ENCODE measurements at places on chromosomes 7 and 10. TPM values are rescaled to one million over a fixed set of nuclear protein-coding genes. Genes with fewer than 3 reads are reported as not detected.

Gene HGF
- not detected for total RNA-seq

DNA sequence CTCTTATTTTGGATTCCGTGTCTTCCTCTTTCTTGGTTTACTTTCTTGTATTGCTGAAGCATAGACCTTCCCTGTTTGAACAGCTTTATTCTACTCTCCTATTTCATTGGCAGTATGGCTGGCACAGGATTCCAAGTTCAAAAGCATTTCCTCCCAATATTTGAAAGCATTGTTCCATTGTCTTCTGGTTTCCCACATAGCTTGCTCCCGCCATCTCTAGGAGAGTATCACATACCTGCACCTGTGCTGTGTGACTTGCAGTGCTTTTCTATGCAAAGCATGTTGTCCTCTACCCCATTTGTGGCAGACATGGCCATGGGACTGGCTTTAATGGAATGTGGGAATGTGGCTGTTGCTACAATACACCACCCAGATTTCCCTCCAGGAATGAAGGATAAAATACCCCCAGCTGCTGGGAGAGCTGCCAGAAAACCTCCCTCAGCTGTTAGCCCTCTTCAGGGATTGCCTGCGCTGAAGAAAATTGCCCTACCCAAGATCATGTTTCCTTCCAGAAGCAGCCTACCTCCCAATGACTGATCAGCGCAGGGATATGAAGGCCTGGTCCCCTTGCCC, 6.9 kb upstream of the MYOF start:
- no peak for DNase-seq

DNA sequence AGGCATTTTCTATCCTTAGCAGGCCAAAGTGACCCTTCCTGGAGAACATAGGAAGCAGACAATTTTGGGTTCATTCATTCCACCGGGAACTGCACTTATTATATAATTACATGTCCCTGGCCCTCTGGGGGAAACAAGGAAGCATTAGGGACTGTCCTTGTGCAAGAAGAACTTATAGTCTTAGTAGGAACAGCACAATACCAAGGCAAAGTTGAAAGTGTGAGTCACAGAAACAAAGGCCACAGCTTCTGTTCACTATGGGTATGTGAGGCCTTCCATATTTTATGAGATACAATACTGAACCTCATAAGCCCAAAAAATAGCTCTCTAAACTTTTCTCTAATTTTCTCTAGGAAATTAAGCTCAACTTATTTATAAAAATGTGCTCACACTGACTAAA, 18.4 kb upstream of the AKR1B10 start:
- DNase-seq, result no peak

Gene SORCS3
- 2.1 TPM for total RNA-seq

GRCh38 chr7:149846436-149847046, 8.4 kb downstream of the ZNF862 start:
- DNase-seq, result no peak

DNA sequence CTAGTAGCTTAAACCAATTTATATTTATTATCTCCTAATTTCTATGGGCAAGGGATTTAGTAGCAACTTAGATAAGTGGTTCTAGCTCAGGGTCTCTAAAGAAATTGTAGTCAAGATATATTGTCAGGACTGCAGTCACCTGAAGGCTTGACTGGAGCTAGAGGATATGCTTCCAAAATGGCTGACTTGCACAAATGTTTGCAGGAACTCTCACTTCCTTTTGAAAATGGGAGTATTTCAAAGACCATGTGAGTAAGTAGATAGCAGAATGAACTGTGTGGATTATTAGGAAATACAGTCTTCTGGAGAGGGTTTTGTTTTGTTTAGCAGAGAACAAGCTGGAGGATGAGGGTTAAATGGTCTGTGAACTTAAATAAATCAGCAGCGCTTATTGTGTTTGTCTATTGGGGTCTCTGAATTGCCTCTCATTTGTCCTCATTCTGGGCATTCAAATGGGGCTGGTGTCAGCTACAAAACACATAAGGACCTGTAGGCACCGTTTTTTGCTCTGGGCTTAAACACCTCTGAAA, 524.6 kb downstream of the LRMDA start:
- no peak for DNase-seq

GRCh38 chr7:157158400-157158799, 19.7 kb downstream of the UBE3C start:
- DNase-seq, result no peak

Gene SYT15B
- total RNA-seq, result not detected

GRCh38 chr7:129607471-129608120, 3.9 kb upstream of the NRF1 start:
- DNase-seq, result peak; percentile 25

- DNase-seq, result no peak
Measured at GRCh38 chr7:41134300-41135255, 568.3 kb downstream of the INHBA start.

DNA sequence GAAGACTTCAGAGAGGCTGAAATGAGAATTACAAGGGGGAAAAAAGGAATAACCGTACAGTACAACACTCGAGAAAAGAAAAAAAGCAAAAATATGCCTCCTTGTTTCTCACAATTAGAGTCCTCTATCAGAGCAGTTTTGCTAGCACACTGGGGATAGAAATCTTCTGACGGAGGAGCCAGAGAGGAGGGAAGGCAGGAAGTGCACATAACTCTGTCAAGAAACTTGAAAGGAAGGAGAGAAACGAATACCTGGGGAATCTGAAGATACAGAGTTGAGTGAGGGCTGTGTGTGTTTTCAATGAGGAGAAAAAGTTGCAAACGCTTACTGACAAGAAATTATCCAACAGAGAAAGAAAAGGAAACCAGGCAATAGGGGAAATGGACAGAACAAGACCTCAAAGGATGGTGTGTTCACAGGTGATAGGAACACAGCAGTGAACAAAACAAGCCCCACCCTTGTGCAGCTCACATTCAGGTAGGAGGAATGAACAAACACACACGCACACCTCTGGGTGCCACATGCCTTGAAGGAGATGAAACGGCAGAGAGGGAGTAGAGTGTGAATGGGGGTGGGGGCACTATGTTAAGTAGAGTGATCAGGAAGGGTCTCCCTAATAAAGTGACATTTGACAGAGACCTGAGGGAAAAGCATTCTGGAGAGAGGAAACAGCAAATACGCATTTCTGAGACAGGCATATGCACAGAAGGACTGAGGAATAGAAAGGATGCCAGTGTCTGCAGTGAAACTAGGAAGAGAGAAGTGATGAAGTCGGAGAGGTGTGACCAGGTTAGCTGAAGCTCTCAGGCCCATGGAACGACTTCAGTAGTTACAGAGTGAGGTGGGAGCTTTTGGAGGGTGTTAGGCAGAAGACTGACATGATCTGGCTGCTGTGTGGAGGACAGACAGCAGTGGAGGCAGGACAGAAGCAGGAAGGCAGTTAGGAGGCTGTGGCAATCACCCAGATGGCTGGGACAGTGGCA, 46.7 kb upstream of the SPOCK2 start:
- DNase-seq, result no peak

- DNase-seq, result no peak
Measured at GRCh38 chr10:8084799-8085198, 30.3 kb downstream of the GATA3 start.

Gene KIN
- 6.5 TPM for total RNA-seq

GRCh38 chr10:44731283-44731682, 179.9 kb upstream of the TMEM72 start:
- no peak for DNase-seq

DNA sequence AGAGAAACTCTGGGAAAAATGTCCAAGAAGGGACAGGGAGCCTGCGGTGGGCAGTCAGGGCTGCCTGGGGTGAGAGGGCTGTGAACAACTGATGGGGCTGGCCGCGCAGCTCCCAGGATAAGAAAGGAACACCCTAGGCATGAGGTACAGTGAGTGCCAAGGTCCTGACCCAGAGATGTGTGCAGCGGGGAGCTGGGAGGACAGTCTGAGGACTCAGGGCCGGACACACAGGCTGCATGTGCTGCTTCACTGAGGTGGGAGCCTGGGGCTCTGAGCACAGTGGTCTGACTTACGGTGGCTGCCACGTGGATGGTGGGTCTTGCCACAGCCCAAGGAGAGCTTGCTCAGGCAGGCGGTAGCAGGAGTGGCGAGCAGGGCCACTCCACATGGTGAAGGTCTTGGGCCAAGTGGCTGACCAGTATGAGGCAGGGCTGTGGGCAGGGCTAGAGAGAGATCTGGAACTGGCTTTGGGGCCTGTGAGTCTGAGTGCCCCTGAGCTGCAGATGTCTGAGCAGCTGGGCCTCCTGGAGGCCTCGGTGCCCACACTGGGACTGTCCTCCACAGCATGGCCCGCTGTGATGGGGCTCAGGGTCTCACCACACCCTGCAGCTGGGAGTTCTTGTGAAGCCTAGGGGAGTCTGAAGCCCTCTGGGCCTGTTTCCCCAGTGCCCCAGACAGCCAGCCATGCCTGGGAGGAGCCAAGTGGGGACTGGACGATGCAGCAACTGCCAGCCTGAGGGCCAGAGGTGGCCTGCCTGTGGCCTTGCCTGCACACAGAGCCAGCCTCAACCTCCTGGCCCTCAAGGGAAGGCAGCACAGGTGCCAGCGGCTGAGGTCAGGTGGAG, 60.3 kb downstream of the RASGEF1A start:
- DNase-seq, result no peak

Gene ACTR3C
- total RNA-seq, result 1.9 TPM

- DNase-seq, result no peak
Measured at GRCh38 chr10:96850825-96851224, 18.7 kb downstream of the LCOR start.

Gene UCMA
- total RNA-seq, result not detected

DNA sequence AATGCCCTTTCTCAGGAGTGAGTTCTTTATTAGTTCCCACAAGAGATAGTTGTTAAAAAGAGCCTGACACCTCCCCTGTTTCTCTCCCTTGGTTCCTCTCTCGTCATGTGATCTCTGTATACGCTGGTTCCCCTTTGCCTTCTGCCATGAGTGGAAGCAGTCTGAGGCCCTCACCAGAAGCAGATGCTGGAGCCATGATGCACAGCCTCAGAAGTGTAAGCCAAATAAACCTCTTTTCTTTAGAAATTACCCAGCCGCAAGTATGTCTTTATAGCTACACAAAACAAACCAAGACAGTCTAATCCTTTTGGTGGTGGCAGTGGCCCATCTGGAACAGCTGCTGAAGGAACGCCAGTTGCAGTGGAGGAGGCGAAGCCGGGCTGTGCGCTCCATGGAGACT, 9.3 kb downstream of the DNAJB9 start:
- DNase-seq, result no peak

DNA sequence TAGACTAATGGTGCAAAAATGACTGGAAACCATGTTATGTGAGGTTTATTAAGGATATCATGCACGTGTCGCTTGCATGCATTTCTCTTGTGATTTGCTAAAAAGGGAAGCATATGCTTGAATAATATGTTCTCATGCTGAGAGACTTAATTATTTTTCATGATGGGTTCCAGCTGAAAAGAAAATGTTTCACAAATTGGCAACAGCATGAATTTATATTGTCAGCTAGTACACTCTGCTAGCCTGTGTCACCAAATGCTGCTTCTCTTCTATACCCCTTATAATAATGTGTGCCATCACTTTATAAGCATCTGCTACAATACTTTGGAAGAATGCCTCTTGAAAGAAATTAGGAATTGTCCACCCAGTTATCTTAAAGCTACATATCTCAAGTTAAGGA, 63.0 kb downstream of the GNAI1 start:
- no peak for DNase-seq

- DNase-seq, result peak; percentile 92
Measured at GRCh38 chr7:604001-604883, 84.6 kb upstream of the PDGFA start.

- DNase-seq, result no peak
Measured at GRCh38 chr10:72540193-72540807, 85.6 kb downstream of the MICU1 start.

Gene CLEC5A
- total RNA-seq, result not detected

GRCh38 chr10:116948530-116948870, 56.5 kb downstream of the SHTN1 start:
- no peak for DNase-seq

GRCh38 chr10:125774581-125775191, 935 bp downstream of the MMP21 start:
- no peak for DNase-seq

GRCh38 chr7:113331155-113331898, 213.0 kb upstream of the SMIM30 start:
- DNase-seq, result no peak

Gene C10orf62
- total RNA-seq, result not detected
